ENCODE measurements at places on chromosomes 6 and 20.

DNA sequence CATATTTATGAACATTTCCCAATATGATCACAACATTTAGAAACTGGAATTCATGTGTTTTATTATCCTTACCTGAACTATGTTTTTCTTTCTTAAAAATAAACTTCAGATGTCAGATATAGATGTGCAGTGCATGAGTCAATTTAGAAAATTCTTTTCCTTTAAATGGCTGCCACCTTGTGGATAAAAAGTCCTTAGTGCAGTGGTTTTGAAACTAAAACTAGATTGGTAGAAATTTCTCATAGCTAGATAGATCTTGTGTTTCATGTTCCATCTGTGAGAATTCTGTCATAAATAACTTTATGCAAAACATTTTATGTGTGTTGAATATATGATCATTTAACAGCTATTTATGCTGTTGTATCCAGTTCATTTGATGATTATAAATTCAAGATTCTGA is 134.9 kb downstream of the KLHL32 start:
- peak; percentile 17 for DNase-seq

DNA sequence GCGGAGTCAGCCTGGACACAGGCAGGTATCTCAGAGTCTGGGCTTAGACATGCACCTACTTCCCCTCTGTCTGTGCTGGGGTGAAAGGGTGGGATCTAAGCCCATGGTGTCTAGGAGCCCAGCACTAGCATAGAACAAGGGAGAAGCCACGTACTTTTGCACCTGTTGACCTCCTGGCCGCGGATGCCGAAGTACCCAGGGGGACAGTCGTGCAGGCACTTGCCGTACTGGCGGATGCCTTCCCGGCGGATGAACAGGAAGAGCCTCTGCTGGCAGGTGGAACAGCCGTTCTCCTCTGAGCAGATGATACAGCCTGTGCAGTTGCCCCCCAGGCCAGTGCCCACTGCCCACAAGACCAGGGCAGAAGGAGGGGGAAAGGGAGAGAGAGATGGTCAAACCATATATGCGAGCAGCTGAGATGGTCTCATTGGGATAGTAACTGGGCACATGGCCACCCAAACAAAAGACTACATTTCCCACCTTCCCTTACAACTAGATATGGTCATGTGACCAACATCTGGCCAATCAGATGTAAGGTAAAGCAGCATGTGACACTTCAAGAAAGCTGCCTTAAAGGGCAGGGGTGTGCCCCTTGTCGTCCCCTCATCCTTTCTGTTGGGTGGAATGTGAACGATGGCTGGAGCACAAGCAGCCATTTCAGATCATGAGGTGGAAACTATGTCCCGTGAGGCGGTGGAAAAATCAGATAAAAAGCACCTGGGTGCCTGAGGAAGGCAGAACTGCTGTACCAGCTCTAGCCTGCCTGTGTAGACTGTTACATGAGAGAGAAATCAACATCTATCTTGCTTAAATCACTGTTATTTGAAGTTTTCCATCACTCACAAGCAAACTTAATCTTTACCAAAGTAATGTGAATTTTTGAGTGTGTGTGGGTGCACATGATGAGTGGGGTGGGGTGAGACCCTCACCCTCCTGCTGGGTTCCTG is 34.0 kb downstream of the RSPO4 start:
- peak; percentile 48 for DNase-seq

DNA sequence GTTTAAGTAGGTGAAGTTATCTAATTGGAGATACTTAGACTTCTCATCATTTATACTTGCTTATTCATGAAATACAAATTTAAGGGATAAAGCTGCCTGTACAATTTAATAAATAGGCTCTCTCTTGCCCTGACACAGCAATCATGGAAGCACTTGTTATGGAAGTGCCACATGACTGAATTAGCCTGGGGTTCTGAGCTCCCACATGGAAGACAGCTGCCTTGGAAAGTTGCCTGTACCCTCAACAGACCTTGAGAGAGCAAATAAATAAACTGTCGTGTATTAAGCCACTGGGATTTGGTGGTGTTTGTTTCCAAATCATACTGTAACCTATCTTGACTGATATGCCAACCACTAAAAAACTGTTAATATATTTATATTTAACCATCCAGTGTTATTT is 87.0 kb upstream of the RSPO3 start:
- peak; percentile 32 for DNase-seq

- DNase-seq = no peak
Measured at GRCh38 chr20:4066551-4066950, 51.2 kb upstream of the RNF24 start.

GRCh38 chr6:161396539-161396938 is 122.7 kb upstream of the AGPAT4 start:
- DNase-seq = no peak
